D721Med (cell line): ENCODE measurements at places on chromosomes 11 and 22.

- DNase-seq = no peak
Measured at GRCh38 chr11:50298182-50298988, 265.7 kb downstream of the OR4C45 start.

- no peak for DNase-seq
Measured at GRCh38 chr22:26660356-26660755, 3.0 kb downstream of the MIAT start.

DNA sequence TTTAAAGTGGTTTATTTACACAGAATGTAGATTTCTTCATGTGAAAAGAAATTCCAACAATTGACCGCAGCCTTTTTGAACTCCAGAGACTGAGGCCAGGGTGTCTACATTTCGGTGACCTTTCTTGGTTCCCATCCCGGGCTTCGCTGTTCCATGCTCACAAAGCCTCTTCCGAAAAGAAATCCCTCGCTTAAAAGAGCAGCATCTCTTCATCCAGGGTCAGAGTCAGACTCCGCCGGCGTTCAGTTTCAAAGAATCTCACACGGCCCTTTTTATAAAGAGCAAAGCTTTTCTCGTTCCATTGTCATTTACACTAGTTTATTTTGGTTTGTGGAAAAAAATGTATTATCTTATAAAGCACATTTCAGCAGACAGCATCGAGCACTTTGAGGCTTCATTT is 530.6 kb upstream of the B3GAT1 start:
- DNase-seq = no peak

- DNase-seq = no peak
Measured at GRCh38 chr22:27270818-27271510, 530.6 kb downstream of the MN1 start.

GRCh38 chr22:39030705-39031104 is 9.8 kb downstream of the APOBEC3D start:
- DNase-seq = no peak

DNA sequence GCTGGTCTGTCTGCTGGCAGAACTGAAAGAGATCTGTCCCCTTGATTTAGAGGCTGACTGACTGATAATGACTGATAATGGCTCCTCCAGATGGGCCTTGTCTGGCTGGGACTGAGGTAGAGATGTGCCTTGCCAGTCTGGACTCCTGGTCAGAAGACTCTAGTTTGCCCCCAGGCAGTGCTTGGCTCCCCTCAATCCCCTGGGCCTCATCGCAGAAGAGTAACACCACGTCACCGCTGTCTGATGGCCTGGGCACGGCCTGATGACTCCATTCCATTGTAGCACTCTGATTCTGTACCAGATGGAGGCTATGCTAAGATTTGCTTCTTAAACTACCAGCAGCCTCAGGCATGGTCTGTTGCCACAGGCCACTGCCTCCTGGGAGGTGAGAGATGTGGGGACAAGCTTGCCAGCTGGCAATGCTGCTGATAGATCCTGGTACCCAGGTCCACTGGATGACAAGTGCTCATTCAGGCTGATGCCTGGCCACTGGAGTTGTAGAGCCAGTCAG is 19.1 kb downstream of the CYB5R2 start:
- no peak for DNase-seq

- DNase-seq = no peak
Measured at GRCh38 chr11:77842441-77843121, 21.6 kb downstream of the AAMDC start.

- no peak for DNase-seq
Measured at GRCh38 chr11:36026315-36026968, 82.6 kb downstream of the LDLRAD3 start.

- DNase-seq = no peak
Measured at GRCh38 chr11:119942583-119943297, 195.2 kb downstream of the TRIM29 start.

DNA sequence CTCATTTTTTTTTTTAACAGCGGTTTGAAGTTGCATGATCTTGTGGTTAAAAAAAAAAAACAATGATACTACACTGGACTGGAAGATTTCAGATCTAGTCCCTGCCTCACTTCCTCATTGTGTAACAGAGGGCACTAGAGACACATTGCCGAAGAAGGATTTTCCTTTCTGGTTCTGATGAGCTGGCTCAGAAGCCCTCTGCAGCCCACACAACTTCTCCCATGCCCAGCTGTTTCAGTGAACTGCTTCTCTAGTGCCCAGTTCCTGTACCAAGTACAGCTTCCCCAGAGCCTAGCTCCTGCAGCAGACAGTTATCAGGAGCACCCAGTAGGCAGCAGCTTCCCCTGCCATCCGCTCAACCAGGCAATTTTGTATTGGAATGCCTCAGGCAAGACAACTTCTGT is 29.5 kb upstream of the ANO5 start:
- no peak for DNase-seq

DNA sequence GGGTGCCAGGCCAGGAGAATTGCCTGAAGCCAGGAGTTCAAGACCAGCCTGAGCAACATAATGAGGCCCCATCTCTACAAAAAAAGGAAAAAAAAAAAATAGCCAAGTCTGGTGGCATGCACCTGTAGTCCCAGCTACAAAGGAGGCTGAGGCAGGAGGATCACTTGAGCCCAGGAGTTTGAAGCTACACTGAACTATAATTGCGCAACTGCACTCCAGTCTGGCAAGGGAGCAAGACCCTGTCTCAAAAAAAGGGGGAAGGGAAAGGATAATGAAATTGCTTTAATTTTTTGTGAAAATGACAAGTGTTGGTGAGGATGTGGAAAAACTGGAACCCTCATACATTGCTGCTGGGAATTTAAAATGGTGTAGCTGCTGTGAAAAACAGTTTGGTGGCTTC is 19.2 kb downstream of the STK33 start:
- DNase-seq = no peak

GRCh38 chr11:19079643-19080440 is 19.3 kb upstream of the MRGPRX2 start:
- DNase-seq = no peak

DNA sequence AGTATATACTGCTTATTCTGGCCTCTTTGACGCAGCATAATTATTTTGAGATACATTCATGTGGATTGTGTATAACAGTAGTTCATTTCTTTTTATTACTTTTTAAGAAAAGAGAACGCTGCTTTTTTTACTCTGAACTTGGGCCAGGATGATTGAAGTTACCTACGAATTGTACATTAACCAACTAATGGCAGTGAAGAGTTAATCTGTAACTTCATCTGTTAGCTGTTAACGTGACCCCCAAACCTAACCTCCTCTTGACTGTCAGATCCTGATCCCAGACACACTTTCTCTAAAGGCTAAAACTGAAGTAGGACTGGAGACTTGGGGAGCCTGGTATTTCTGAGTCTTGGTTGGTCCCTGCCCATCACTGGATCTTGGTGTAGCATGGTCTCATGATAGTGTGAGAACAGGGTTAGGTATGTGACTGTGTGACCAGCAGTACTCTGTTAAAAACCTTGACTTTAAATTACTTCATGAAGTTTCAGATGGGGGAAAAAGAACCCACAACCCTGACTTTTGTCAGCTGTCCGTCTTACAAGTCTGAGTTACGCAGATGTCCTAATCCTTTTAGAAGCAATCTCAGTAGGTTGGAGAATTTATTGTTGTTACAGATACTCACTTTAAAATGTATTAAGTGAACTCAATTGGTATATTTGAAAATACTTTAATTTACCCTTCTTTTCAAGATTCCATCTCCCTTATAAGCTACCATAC is 39.4 kb downstream of the C22orf31 start:
- DNase-seq = no peak

DNA sequence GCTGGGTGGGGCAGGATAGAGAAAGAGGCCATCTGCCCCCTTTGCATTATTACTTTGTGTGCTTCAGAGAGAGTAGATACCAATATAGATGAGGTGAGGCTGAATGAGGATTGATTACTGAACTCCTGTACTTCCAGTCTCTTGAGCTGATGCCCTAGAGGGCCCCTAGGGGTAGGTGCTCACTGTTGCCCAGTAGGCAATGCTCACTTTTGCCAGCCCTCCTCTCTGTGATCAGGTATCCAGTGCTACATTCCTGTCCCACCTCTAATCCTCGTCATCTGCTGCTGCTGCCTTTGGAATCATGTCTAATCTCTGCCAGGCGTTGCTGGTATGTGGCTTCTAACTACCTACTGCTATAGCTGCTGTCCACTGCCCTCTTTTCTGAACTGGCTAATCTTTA is 57.2 kb downstream of the CCDC83 start:
- DNase-seq = no peak

GRCh38 chr11:3222003-3222855 is 3.6 kb upstream of the MRGPRG start:
- DNase-seq = no peak

GRCh38 chr22:50530580-50530876 is 716 bp upstream of the TYMP start:
- no peak for DNase-seq

DNA sequence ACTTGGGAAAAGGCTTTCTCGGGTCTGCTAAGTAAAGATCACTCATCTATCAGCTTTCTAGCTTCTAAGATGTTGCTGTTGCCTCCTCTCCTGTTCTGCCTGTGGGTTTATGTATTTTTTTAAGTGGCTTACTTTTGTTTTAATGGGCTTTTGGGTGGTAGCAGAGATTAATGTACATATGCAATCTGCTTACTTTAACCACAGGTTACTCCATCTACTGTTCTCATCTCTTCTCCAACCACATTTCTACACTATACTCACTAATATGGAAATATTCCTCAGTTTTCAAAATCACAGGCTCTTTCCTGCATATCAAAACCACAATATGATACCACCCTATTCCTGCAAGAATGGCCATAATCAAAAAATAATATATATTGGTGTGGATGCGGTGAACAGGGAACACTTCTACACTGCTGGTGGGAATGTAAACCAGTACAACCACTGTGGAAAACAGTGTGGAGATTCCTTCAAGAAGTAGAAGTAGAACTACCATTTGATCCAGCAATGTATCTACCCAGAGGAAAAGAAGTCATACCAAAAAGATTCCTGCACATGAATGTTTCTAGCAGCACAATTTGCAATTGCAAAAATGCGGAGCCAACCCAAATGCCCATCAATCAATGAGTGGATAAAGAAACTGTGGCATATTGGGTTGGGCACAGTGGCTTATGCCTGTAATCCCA is 288.8 kb downstream of the SWAP70 start:
- no peak for DNase-seq

DNA sequence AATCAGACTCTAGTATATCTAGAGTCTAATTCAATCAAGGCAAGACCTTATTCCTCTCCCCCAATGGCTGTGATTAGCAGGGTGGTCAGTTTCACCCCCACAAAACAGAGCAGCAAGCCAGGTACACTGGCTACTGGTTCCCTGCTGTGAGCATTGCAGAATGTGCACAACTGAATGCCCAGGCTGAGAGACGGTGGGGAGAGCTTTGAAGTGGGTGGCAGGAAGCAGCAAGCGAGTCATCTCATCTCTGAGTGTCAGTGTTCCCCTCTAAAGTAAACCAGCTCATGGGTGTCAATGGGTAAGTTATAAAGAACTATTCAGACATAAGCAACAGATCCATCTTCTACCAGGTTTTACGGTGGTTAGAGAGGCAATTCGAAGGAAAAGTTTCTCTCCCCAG is 37.6 kb downstream of the GAB4 start:
- no peak for DNase-seq

- no peak for DNase-seq
Measured at GRCh38 chr11:113182288-113182687, 132.1 kb upstream of the TTC12 start.

- DNase-seq = no peak
Measured at GRCh38 chr11:74011360-74012073, 2.6 kb upstream of the UCP3 start.

- no peak for DNase-seq
Measured at GRCh38 chr11:8704136-8704535, 21.5 kb downstream of the RPL27A start.

- no peak for DNase-seq
Measured at GRCh38 chr11:65316227-65317024, 1.8 kb downstream of the CDC42EP2 start.

DNA sequence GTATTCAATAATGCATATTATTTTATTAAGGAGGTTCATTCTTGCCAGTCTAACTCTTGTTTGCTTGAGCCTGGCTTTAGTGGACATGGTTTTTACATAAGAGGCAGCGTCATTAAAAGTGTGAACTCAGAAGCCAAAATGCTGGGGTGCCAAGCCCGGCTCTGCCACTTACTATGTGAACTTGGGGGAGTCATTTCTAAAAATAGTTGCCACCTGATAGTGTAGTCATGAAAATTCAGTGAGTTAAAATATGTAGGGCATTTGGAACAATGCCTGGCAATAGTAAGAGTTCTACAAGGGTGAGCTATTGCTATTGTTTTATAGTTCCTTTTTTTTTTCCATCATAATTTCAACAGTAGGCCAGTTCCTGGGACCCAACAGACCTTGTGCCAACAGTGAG is 49.9 kb downstream of the TENM4 start:
- no peak for DNase-seq

- DNase-seq = no peak
Measured at GRCh38 chr11:8063324-8063723, 17.7 kb upstream of the TUB start.

DNA sequence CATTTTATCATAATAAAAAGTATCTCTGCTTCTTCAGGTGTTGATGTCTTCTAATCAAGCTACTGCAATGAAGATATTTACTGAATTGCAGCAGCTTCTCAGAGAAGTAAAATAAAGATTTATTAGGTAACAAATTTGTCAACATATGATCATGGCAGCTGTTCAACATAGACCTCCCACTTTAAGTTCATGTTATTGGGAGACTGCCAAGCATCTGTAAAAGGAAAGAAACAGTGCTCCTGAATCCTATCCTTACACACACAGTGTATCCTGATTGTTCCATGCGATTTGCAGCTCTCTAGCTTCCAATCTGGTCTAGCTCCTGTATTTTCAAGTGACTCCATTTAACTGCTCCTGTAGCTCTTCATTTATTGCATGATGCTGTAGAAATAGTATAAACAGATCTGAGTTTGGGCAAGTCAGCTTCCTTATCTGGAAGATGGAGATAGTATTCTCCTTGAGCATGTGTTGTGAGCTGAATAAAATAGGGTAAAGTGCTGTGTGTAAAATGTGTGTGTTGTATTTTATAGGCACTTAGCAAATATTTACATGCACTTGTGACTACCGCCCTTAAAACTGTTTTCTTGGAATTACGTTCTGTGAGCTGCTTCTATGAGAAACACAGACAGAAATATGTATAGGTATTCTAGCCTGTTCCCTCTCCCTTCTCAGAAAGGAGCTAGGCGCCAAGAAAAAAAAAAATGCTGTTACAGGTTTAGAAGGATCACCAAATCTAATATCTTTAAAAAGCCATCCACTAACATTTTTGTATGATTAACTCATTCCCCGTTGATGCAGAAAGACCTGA is 290.6 kb downstream of the JRKL start:
- no peak for DNase-seq

DNA sequence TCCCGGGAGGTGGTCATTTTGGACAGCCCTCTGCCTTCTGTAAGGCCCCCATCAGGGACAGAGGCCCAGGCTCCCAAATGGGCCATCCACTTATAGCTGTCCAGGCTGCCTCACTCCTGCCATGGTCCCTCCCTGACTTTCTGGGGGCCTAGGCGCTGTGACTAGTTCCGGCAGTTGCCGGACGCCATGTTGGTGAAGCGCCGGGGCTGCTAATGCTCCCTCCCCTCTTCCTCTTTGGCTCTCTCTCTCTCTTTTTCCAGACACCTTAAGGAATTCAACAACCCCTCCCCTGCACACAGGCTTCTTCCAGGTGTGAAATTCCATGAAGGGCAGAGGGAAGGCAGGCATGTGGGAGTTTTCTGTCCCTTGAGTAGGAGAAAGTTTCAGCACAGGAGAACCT is 445.6 kb downstream of the SOX6 start:
- no peak for DNase-seq
